ENCODE measurements at places on chromosomes 2 and 18.

DNA sequence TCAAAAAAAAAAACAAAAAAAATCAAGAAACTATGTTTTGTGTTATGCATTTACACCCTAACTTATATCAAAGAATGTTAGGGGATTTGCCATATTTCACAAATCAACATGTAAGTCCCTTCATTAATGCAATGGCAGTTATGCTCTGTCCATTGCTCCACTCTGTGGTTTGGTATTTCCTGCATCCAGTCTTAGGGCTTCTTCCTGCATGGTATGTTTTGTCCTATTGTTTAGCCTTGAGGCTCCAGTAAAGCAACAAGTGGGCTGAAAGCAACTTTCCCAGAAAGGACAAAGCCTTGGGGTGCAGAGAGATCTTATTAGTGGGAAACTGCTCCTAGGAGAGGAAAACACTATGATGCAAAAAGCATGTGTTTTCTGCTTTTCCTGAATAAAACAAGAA lies 474.1 kb downstream of the IRS1 start:
- no peak for DNase-seq

DNA sequence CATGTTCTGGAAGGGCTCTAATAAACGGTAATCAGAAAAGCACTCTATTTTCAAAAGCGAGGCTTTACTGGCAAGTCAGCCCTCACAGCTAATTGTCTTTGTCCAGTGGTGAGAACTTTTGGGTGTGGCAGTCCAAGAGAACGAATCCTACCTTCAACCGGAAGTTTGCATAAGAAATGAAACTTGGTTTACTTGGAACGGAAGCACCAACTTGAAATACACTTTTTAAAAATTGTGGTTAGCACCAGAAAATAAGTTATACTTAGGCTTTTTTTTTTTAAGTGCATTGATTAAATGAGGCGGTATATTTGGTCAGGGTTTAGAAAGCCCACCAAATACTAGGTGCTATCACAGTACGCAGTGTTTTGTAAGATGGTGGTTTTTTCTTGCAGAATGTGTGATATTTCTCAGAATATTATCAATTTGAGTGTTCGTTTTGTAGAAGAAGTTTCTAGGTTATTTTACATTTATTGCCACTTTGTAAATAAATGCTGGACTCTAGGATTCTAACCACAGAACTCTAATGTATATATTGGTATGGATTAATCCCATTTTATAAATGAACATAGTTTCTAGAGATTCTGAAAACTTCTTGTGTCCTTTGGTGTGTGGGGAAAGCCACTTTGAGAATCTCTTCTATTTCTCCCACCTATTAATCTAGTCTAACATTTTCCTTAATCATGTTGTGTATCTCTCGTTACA lies 1.2 kb downstream of the MYL12A start:
- no peak for DNase-seq

DNA sequence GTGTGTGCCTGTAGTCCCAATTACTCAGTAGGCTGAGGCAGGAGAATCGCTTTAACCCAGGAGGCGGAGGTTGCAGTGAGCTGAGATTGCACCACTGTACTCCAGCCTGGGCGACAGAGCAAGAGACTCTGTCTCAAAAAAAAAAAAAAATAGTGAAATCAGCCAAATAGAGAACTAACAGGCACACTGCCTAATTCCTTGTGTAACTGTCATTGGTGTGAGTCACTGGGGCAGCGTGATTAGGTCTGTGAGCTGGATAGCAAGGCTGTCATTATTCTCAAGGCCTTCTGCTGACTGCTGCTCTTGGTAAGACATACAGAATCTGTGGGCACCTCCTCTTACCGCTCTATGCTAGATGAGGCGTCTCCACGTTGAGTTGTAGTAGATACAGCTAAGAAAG lies 270.3 kb downstream of the NEDD4L start:
- DNase-seq, result peak; percentile 60

DNA sequence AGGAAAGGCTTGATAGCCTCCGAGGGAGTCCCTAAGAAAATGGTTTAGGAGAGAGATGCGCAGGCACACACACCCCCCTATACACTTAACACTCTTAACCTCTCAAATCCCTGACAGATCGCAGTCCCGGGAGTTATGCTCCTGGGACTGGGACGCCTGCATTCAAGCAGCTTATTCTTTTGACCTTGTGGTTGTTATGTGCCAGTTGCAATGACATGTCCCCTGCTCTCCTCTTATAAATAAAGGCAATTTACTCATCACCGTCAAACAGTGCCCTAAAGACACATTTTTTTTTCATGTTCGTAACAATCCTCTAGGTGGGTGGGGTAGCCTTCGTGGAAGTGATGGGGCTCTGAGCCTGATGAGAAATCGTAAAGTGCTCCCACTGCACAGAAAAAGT lies 162.2 kb downstream of the LRRC30 start:
- no peak for DNase-seq

- no peak for DNase-seq
These were observed 5.6 kb downstream of the BCL11A start for GRCh38 chr2:60547841-60548240.

DNA sequence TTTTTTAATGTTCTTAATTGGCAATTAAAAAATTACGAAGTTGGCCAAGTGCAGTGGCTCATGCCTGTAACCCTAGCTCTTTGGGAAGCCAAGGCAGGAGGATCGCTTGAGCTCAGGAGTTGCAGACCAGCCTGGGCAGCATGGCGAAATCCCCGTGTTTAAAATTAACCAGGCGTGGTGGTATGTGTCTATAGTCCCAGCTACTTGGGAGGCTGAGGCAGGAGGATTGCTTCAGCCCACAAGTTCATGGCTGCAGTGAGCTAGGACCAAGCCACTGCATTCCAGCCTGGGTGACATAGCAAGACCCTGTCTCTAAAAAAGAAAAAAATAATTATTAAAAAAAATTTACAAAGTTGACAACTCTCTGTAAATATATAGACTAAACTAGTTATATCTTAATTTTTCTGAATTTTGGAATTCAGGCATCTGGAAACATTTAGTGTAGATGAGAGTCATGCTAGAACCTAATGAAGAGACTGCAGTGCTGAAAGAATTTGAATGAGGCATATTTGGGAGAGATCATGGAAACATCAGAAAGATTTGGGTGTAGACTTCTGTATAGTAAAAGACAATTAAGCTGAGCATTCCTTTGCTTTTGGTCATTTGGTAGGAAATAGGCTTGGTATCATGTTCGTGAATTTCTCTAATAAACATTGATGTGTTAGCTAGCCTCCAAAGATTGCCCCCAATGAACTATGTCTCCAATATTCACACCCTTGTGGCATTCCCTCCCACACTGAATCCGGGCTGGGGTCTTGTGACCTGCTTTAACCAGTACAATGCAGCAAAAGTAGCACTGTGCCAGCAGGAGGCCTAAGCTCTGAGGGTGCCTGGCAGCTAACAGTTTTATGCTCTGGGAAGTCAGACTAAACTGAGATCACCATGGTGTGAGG lies 4.2 kb upstream of the ROCK1 start:
- DNase-seq, result no peak

GRCh38 chr2:185291035-185291647 lies 447.5 kb upstream of the FSIP2 start:
- DNase-seq, result peak; percentile 18

- DNase-seq, result no peak
These were observed 20.8 kb downstream of the GPATCH11 start for GRCh38 chr2:37105150-37105549.

Data from epithelial cell of prostate (primary cell).